Peyer's patch (tissue), 4 donors: ENCODE measurements at places on chromosomes 4 and X. TPM values are rescaled to one million over a fixed set of nuclear protein-coding genes. Genes with fewer than 3 reads are reported as not detected.

- DNase-seq, result no peak
These were observed 191.8 kb downstream of the ADAM29 start for GRCh38 chr4:175109933-175110332.

- peak; percentile 76 for DNase-seq
These were observed 25.4 kb upstream of the ACSL1 start for GRCh38 chr4:184851200-184851541.

DNA sequence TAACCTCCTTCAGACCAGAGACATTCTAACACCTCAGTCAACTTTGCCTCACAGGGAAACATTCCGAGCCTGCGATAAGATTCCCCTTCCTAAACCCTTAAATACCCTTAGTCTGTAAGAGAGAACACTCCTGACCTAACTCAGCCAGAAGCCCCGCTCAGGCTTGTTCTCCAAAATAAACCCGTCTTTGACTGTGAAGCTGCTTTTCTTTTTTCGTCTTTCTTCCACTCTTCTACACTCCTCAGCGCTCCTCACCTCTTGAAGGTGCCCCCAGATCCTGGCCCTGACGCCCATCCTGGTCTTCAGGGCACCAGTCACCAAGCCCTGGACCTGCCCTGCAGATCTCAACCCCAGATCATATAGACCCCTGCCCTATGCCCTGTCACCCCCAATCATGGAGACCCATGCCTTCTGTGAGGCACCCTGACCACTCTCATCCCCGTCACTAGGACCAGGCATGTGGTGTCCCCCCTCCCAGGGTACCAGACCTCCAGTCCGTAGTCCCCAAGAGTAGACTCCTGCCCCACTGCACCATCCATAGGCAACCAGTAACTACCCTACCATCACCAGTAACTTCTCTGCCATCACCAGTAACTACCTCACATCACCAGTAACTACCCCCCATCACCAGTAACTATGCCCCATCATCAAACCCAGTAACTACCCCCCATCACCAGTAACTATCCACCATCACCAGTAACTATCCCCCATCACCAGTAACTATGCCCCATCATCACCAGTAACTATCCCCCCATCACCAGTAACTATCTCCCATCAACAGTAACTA is 3.5 kb downstream of the ASMTL start:
- peak; percentile 2 for DNase-seq

- DNase-seq, result no peak
These were observed 351.6 kb downstream of the NLGN4X start for GRCh38 chrX:5876984-5877596.

GRCh38 chr4:3690551-3691152 is 75.5 kb upstream of the ADRA2C start:
- no peak for DNase-seq

- DNase-seq, result no peak
These were observed 39.9 kb downstream of the SAT1 start for GRCh38 chrX:23822841-23823240.

- DNase-seq, result no peak
These were observed 41.8 kb upstream of the ARHGEF6 start for GRCh38 chrX:136822337-136823095.

- DNase-seq, result peak; percentile 91
These were observed at the start of gene SH3D19 for GRCh38 chr4:151325111-151325948. SH3D19 (minus strand) TSS chr4:151325605; CDS start chr4:151325352, 253 bp downstream.

- DNase-seq, result no peak
These were observed 385.4 kb upstream of the MAD2L1 start for GRCh38 chr4:120452001-120452400.

DNA sequence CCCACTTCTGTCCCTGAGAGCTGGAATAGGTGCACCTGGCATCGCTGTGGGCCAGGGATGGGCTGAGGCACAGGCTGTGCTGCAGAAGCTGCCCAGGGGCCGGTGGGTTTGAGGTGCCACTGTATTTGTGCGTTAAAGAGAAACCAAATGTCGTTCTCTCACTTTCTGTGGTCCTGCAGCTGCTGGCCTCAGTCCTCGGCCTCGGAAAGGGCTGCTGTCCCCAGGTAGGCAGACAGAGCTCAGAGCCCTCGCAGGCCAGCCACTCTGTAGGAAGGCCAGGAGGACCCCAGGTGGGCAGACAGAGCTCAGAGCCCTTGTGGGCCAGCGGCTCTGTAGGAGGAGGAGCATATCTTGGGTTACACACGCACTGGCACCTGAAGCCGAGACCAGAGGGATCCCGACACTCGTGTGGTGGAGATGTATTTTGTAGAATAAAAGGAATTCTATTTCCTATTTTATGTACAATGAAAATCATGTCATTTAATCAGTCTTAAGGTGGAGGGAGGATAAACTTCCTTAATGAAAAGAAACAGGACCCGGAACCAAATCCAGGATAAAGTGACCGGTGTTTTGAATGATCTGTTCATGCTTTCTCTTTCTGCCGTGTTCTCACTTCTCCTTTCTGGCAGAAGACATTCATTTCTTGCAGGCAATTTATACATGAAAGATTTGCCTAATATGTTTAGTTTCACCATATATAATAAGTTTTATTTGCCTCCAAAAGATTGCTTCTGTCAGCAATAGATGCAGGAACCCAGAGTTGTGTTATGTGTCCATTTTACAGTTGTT is 54.4 kb upstream of the HGFAC start:
- DNase-seq, result no peak

DNA sequence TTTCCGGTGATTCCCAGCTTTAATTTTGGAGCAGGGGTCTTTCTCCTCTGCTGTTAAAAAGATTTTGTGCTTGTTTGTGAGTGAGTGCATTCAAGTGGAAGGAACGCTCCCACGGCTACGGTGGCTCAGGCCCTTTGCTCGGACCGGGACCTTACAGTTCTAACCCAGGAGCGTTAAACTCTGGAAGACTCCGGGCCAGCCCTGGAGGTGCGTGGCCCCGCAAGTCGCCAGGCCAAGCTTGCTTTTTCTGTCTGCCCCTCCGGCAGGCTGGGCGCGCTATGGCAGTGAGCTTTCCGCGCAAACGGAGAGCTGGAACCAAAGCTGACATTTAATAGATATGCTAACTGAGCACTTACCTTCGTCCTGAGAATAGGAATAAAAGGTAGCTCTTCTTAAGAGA is 18.3 kb upstream of the PITX2 start:
- no peak for DNase-seq

GRCh38 chr4:41538887-41539498 is 1.0 kb downstream of the LIMCH1 start:
- no peak for DNase-seq

DNA sequence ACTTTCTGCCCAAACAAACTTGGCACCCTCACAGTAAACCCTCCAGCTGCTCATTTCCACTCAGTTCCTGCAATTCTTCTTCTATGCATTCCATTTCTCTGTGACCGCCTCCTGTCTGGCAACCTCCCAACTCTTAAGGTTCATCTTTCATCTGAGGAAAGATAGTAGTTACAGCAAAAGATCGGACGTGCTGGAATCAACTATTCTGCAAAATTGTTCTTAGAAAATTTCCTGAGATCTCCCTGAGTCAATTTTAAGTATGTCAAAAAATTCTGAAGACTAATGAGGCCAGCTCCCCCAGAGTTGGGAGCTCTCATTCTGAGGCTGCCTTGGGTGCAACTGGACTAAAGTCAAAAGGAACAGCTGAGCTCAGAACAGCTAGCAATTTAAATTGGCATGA is 1026.0 kb downstream of the ADGRL3 start:
- no peak for DNase-seq

DNA sequence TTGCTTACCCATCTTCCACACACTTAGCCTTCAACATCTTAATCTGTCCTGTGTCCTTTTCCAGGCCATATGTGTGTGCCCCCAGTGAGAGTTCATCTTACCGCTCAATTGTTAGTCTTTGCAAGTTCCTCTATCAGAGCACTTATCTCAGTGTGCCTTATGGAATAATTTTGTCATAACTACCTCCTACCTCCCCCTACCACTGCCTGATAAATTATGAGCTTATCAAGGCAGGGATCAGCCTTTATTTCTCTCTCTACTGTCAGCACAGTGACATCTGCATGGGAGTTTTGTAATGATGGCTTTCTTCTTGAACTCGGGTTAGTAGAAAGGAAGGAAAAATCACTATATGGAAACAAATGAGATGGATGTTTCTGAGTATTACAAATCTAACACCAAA is 53.2 kb downstream of the MTM1 start:
- DNase-seq, result no peak

DNA sequence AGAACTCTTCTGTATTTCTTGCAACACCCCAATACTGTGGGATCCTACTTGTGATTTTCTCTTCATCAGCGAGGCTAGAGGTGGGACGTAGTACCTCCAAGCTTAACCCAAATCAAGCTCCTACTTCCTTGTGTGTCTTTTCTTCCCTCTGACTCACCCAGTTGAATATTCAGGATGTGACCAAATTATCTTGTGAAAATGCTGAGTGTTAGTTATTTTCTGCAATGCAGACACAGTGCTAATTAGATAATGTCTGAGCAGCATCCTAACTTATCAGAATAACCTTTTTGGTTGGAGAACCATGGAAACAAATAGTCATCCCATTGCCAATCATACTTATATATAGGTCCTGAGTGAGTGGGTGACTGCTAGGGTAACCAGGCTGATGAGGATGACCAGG is 2.4 kb downstream of the MEPE start:
- no peak for DNase-seq

DNA sequence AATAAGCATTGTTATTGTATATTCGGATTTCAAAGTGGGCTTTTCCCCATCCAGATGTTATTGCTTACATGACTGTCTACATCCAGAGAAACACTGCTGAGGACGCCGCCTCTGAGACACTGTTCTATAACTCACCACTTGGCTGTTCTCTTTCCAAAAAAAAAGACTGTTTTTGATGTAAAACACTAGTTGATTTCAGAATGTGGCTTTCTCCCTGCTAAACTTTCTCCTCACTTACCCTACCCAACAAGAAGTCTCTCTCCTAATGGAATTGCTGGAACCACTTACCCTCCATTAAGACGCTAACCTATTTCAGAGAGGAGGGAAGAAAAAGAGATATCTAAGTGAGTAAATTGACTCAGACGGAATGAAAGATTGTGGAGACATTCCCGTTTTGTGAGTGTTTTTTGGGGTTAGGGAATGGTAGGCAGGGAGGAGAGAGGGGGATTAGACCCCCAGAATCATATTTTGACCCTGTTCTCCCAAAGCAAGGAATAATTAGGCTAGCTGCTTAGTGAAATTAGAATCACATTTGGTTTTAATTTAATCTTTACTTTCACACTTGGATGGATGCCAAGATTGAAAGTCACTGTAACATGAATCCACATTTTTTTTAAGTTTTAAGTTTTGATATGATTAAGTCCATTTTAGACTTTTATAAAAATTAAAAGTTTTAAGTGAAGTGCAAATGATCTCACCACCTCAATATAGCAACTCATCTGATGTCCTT is 174.9 kb downstream of the CHIC2 start:
- DNase-seq, result no peak

DNA sequence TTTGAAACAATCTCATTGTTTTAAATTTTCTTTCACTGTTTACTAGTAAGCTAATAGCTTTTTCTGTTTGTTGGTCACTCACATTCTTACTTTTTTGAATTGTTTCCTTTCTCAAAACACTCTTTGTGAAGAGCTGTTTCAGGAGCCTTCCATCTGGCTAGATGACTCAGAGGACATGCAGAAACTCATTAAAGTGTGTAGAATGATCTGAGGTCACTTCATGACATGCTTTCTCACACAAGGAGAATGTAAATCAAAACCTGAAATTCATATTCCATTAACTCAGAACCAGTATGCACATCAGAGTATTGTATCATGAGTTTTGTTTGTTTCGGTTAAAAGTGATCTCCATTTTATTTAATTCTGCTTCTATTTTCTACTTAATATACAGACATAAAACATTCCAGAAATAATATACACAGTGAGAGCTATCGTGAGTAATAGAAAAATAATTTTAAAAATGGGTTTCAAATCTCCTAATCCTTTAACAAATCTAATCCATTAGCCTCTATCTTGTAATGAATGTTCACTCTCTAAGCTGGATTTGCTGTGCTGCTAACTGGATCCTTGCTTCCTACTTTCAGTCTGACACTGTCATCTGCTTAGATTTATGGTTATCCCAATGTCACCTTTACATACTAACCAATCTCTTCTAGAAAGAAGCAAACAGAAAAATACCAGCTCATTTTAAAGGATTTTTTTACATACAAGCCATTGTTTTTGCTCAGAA is 449.6 kb downstream of the FSTL5 start:
- DNase-seq, result no peak

GRCh38 chr4:95363966-95364365 is 184.8 kb downstream of the UNC5C start:
- no peak for DNase-seq

GRCh38 chr4:57097711-57098110 is 12.5 kb downstream of the IGFBP7 start:
- no peak for DNase-seq

DNA sequence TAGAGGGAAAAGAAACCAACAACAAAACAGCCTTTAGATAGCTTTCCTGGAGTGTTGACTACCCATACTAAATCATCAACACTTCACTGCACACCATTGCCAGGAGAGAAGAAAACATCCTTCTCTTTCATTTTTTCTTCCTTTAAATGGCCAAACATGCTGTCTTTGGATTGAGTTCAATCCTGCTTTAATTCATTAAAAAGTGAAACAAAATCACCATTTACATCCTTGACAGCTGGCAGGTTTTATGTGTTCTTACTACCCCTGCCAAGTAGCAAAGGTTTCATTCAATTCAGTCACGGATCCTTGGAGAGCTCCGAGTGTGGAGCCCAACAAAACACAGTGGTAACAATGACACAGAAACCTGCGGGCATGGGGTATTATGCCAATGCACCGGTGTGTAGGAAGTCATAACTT is 568.3 kb downstream of the ANKRD50 start:
- DNase-seq, result no peak

- DNase-seq, result peak; percentile 47
These were observed 183.3 kb downstream of the KDR start for GRCh38 chr4:54941994-54942552.

DNA sequence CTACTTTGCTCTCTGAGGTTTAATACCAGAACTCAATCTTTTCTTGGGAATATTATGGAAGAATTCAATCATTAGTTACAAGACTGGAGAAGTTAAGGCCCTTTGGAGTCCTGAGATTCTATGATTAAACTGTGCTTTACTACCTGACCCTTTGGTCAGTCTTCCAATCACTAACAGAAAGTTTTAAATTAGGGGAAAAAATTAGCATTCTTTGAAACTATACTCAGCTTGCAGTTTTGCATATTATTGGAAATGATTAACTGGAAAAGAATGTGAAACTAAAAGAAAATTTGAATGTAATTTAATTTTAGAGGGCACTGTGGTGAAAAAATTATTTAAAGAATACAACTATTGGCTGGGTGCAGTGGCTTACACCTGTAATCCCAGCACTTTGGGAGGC is 18.7 kb upstream of the GPR34 start:
- DNase-seq, result no peak

Gene CT45A1
- total RNA-seq, result not detected

Gene GABRB1
- not detected for total RNA-seq

Gene ZXDB
- total RNA-seq, result 7.8 TPM

Gene ASB9
- 1.1 TPM for total RNA-seq

Gene DCX
- not detected for total RNA-seq

Gene GK2
- total RNA-seq, result not detected

Gene PPARGC1A
- 106 TPM for total RNA-seq
